ENCODE measurements at places on chromosomes 5 and 9.

GRCh38 chr9:69019808-69020207 is 5.9 kb upstream of the PRKACG start:
- no peaks in the 10 kb centered on the region for H3K36me3 ChIP-seq
- peaks cover 5% of the 10 kb centered on the region for H3K4me1 ChIP-seq
- DNase-seq, result no peak
- no peaks in the 10 kb centered on the region for H3K27me3 ChIP-seq
- no peak overlapping the region for H3K4me3 ChIP-seq
- H3K27ac ChIP-seq, result no peak overlapping the region

- H3K4me1 ChIP-seq, result peaks cover 7% of the 10 kb centered on the region
- H3K36me3 ChIP-seq, result no peaks in the 10 kb centered on the region
- H3K27ac ChIP-seq, result peak overlapping the region; percentile 39
- no peaks in the 10 kb centered on the region for H3K27me3 ChIP-seq
These were observed 340.9 kb downstream of the RASEF start for GRCh38 chr9:82722051-82722450.

- peaks cover 27% of the 10 kb centered on the region for H3K4me1 ChIP-seq
- H3K4me3 ChIP-seq, result peak overlapping the region; percentile 91
- DNase-seq, result no peak
- H3K36me3 ChIP-seq, result no peaks in the 10 kb centered on the region
- peaks cover 12% of the 10 kb centered on the region for H3K27me3 ChIP-seq
- peak overlapping the region; percentile 98 for H3K27ac ChIP-seq
These were observed 53.5 kb upstream of the TJP2 start for GRCh38 chr9:69120380-69121154.

DNA sequence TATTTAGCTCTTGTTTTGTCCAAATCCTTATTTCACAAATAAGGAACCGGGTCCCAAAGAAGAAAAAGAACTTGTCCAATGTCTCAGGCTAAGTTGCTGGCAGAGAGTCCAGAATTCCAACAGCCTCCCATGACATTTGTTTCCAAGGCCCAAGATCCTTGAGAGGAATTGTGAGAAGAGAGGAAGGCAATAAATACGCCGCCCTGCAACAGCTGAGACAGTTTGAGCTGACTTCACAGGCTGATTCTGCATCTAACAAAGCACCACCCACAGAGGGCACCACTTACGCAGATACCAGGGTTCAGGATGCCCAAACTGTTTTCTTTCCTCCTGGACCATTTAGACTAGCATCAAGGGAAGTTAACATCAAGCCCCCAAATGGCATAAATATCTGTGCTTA is 211.3 kb downstream of the FAM114A2 start:
- no peak overlapping the region for H3K4me3 ChIP-seq
- no peaks in the 10 kb centered on the region for H3K4me1 ChIP-seq
- no peak for DNase-seq
- H3K27me3 ChIP-seq, result peaks cover 28% of the 10 kb centered on the region

GRCh38 chr9:93648836-93649235 is 72.5 kb downstream of the PHF2 start:
- H3K27me3 ChIP-seq, result no peaks in the 10 kb centered on the region
- H3K36me3 ChIP-seq, result peaks cover 27% of the 10 kb centered on the region
- no peak overlapping the region for H3K4me3 ChIP-seq
- no peak overlapping the region for H3K27ac ChIP-seq

- H3K4me3 ChIP-seq, result no peak overlapping the region
- H3K4me1 ChIP-seq, result peaks cover 25% of the 10 kb centered on the region
- DNase-seq, result no peak
- H3K36me3 ChIP-seq, result no peaks in the 10 kb centered on the region
These were observed 340.6 kb downstream of the ASTN2 start for GRCh38 chr9:117074342-117074662.

GRCh38 chr5:159101685-159102084 is 2.0 kb upstream of the EBF1 start:
- DNase-seq, result no peak
- no peaks in the 10 kb centered on the region for H3K36me3 ChIP-seq
- peaks cover 44% of the 10 kb centered on the region for H3K4me1 ChIP-seq

DNA sequence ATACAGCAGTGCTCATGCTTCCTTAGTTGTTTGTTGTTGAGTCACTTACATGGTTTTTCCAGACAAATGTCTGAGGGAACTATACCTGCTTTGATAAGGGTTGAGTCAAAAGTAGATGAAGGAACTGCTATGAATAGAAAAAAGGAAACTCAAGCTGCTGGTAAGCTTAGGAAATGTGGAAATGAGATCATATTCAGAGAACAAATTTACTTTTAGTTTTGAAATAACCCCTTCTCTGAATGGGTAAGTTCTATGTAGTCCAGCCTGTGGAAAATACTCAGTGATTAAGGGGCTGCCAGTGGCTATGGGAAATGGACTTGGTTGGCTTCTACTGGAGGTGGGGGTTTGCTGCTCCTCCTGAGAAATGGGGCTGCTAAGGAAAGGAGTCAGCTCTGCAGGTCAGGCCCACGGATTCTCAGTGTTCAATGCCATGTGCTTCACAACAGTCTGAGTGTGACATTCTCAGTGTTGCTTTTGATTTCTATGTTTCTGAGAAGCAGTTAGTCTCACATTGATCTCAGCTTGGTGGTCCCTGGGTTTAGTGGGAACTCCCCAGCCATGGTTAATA is 47.7 kb upstream of the GLRX start:
- no peaks in the 10 kb centered on the region for H3K36me3 ChIP-seq
- no peak overlapping the region for H3K4me3 ChIP-seq
- no peak for DNase-seq
- no peaks in the 10 kb centered on the region for H3K27me3 ChIP-seq

DNA sequence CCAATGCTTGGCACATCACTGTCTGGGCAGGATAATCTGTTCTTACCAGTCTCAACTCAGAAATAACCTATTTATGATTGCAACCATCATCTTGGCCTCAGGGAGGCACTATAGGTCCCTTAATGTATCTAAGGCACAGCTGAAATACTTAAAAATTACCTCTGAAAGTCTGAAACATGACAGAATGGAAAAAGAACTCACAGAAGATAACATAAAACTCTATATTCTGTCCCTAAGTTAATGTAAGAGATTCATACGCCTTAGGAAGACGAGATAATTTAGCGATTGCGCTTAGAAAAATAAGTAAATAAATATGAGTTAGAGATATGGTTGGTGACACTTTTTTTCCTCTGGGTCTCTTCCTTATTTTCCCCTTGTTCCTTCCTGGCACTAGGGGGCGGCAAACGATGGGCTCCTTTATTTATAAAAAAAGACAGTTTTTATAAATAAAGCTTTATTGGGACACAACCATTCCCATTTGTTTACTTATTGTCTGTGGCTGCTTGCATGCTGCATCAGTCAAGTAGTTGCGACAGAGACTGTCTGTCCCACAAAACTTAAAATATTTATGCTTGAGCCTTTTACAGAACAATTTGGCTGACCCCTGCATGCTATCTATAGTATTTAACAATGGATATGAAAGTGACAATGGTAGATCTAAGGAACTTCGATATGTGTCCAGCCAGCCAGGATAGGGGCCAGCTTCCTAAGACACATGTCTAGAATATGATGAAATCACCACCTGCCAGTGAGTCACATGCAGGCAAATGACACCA is 79.6 kb downstream of the PDE4D start:
- H3K27me3 ChIP-seq, result peaks cover 8% of the 10 kb centered on the region
- H3K4me3 ChIP-seq, result no peak overlapping the region
- peaks cover 8% of the 10 kb centered on the region for H3K4me1 ChIP-seq
- DNase-seq, result no peak
- H3K36me3 ChIP-seq, result no peaks in the 10 kb centered on the region

Measured in mesothelial cell of epicardium (in vitro differentiated cells).